ENCODE measurements at places on chromosomes 1 and 21.
A peak's percentile ranks its signal among the peaks of the same experiment; 100 is the strongest.

GRCh38 chr1:63772876-63773275, 941 bp upstream of the ROR1 start:
- no peak for DNase-seq

DNA sequence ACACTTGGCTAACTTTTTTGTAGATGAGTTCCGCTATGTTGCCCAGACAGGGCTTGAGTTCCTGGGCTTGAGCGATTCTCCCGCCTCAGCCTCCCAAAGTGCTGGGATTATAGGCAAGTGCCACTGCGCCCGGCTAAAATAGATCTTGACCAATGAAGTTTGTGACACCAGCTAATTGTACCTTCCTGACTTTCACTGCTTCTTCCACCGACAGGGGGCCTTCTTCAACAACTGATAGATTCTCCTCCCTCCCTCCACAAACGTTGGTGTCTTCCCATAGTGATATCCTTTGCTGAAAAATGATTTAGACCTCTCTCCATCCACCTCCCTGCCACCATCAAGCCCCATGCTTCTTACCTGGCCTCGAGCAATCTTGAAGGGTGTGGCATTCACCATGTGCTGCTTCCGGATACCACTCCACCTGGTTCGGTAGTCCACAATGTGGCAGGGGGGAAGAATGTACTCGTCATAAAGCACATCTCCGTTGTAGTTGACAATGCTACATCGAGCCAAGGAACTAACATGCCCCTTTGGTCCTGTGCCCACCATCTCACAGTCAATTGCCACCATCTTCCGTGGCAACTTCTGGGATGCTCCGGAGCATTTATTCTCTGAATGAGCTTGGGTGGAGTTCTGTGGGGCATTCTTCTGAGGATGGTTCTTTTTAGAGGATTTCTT, 1.6 kb upstream of the METTL25B start:
- DNase-seq = peak; percentile 41

DNA sequence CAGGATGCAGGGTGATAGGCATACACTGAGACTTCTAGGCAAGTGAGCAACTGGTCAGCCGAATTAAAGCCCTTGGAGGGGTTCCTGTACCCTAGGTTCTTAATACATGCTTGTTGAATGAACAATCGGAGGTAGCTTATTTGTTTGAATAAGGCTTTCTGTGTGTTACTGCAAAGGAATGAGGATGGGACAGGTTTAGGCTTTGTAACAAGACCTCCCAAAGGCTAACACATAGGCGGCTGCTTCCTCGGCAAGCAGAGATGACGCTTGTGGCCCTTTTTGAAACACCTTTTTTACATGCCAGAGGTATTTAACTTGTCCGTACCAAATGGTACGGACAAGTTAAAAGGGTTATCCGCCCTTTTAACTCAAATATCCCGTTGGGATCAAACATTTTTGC, 511.6 kb downstream of the KIF26B start:
- no peak for DNase-seq

DNA sequence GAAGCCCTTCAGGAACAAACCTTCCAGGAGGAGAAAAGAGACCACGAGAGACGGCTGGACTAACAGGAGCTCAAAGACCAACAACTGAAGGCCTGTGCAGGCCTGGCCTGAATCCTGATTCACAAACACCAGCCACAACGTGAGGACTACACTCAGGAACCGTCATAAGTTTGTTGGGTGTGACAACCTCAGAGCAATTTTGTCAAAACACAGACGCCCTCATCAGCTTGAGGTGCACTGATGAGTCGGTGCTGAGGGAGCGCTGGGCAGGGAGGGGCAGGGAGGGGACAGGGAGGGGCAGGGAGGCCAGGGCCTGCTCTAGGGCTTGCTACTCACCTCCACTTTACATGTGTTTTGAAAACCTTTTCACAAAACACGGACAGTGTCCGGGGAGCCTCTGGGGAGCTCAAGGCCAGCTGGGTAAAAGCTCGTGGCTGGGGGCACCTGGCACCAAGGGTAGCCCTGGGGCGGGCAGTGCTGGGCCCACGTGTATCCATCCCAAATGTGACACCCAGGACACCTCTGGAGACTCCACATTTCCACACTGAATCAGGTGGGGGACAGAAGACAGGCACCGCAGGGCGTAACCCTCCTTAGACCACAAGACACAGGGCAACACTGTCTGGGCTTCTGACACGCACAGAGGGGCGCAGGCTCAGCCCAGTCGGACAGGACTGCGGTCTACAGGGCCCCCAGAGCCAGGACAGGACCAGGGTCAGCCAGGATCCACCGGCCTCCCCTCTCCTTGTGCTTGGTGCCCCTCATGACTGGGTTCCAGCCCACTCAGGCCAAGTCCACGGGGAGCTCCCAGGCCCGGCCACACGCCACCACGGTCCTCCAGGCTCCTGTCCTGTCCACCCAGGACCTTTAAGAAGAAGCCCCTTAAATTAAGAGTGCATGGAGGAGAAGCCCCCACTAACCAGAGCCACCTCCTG, 16.5 kb downstream of the LSS start:
- no peak for DNase-seq

DNA sequence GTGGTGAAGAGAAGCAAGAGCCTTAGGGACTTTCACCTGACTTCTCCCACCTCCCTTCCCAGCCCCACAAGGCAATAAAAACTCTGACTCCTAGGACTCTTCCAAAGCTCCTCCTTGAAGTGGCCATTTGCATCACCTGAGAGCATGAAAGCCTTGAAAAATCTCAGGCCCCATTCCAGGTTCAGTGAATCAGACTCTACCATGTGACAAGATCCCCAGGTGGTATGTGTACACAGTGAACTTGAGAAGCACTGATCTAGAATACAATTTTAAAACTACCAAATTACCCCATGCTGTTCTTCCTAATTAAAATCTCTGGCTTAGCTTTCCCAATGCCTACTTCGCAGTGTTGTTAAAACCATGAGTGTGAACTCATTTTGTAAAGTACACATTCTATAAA, 195.1 kb upstream of the SAMSN1 start:
- DNase-seq = no peak

- DNase-seq = no peak
Observed at GRCh38 chr1:85471558-85471957, 6.6 kb upstream of the DDAH1 start.

DNA sequence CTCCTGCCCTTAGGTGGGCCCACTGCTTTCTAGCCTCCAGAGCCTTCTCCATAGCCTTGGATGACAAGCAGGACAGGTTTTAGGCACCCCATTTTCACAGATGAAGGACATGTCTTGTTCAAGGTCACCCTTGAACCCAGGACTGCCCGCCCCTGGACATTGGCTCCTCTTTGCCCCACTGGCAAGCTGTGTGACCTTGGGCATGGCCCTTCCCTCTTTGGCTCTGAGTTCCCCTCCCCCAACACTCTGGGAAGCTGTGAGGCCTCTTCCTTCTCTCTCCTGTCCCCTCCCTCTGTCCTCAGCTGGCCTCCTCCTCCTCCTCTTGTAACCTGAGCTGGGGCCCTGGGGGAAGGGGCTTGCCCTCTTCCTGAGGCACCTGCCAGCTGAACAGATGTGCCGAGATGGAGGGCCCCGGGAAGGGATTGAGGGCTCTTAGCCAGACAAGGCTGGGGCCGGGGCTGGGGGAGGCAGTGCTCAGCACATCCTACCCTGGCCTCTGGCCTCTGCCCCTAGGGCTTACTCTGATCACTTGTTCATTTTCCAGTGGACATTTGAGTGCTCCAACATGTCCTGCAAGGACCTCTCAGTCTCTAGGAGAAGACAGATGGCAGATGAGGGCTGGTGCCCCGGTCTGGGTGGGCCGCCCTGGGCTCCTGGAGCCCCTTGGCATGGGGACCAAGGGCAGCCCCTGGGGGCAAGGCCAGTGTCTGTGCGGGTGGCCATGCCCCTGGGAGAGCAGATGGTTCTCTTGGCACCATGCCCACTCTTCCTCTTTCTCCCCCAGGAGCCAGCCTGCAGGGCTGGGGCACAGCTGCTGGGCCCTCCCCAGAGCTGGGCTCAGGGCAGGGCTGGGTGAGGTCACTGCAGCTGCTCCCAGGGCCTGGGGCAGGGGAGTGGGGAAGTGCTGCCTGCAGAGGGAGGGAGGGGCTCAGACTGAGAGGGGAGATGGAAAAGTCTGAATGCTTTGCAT, 10.7 kb downstream of the FOXO6 start:
- no peak for DNase-seq

DNA sequence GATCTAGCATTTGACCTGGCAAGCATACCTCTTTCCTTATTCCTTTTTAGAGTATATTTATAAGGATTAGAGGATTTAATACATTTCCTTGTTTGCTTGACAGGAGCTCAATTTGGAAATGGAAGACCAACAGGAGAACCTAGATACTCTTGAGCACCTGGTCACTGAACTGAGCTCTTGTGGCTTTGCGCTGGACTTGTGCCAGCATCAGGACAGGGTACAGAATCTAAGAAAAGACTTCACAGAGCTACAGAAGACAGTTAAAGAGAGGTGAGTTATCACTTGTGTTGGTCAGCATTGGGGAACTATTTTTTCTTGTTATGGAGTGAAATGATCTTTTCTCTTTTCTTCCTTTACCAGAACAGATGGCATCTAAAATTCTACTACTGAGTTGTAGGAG, 123.4 kb upstream of the BMP8A start:
- DNase-seq = no peak

- DNase-seq = no peak
Observed at GRCh38 chr1:192766009-192766625, 42.7 kb upstream of the RGS2 start.

GRCh38 chr1:119771770-119772169, 3.1 kb upstream of the HMGCS2 start:
- DNase-seq = no peak

- DNase-seq = no peak
Observed at GRCh38 chr1:119186471-119186870, 46.0 kb upstream of the WARS2 start.

GRCh38 chr1:238099871-238100270, 209.1 kb upstream of the ZP4 start:
- no peak for DNase-seq

DNA sequence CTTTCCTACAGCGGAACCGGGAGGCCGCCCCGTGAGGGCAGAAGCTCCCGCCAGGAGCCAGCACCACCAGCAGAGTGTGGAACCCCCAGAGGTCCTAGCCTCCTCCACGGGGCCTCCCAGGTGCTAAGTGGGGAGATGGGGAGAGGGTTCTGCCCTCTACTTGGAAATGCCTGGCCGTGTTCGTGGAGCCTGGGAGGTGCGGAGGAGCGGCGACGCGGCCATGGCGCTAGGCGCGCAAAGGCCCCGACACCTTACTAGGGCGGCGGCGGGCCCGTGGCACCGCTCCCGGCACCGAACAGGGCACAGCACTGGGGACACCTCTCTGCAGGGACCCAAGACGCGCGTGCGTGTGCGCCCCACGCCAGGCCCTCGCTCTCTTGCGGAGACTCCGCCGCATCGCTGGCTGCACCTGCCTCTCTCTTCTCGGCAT, 1.3 kb upstream of the CACNA1E start:
- no peak for DNase-seq

DNA sequence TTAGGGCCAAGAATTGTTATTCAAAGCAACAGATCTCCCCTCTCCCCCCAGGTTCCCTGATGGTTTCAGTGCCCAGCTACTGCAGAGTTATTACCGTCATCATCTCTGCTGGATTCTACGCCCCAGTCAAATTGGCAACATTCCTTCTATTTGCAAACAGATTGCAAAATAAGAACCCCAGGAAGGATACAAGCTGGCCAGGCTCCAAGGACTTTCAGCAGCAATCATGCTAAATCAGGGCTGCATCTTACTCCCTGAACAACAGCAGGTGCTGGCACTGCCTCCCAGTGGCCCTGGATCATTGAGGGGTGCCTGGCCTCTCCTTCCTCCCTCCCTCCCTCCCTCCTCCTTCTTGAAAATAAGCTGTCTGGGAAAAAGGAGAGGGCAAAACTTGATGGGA, 521.6 kb upstream of the BEND5 start:
- peak; percentile 24 for DNase-seq

DNA sequence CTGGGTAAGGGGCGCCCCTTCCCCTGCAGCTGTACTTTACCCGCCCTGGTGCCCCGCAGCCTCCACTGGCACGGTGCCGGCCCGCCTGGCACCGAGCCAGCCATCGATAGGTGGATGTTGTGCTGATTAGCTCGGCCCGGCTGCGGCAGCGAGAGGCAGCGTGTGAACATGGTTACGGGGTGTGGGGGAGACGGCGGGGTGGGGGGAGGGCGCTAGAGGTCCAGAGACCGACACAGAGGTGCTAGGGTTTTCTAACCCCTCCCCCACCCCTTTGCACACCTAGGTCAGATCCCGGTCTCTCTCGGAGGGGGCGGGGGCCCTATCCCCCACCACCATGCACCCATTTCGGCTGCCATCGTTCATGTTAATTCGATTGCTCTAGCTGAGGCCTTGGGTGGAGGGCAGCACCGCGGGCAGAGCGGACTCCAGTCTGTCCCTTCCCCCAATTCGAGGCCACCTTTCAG, 6.7 kb downstream of the EFNA4 start:
- no peak for DNase-seq

DNA sequence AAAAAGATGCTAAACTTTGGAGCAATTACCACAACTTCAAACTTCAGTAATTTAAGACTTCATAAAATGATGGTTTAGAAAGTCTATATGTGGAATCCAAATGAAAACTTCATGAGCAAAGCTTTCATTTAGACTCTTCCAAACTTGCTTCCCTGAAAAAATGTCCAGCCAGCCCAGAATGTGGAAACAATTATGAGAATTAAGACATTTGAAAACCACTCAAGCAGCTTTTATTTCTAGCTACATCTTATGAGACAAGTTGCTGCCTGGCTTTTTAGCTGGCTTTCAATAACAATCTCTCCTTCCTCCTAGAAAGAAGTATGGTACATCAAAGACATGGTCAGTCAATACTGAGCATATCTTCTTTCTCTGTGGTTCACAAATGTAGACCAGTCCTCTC, 21.8 kb downstream of the LPAR3 start:
- no peak for DNase-seq

GRCh38 chr21:33587792-33588484, 546 bp downstream of the DONSON start:
- DNase-seq = no peak

DNA sequence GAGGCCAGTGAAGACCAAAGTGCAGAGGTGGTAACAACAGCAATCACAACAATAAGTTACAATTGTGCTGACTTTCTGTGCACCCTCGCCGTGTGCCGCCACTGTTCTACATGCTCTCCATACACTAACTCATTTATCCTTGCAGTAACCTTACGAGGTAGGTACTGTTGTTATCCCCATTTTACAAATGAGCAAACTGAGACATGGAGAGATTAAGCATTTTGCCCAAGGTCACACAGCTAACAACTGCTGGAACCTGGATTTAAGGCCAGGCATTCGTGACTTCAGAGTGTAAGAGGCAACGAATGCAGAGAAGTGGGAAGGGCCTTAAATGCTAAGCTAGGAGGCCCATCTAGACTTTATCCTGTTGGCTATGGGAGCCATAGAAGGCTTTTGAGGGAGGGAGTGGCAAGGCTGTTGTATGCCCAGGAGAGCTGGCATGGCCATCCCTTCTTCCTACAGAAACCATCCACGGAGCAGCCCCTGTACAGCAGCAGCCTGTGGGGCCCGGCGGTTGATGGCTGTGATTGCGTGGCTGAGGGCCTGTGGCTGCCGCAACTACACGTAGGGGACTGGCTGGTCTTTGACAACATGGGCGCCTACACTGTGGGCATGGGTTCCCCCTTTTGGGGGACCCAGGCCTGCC, 36.6 kb downstream of the AZIN2 start:
- no peak for DNase-seq
